ENCODE measurements at places on chromosomes 3 and 15.
A peak's percentile ranks its signal among the peaks of the same experiment; 100 is the strongest.

DNA sequence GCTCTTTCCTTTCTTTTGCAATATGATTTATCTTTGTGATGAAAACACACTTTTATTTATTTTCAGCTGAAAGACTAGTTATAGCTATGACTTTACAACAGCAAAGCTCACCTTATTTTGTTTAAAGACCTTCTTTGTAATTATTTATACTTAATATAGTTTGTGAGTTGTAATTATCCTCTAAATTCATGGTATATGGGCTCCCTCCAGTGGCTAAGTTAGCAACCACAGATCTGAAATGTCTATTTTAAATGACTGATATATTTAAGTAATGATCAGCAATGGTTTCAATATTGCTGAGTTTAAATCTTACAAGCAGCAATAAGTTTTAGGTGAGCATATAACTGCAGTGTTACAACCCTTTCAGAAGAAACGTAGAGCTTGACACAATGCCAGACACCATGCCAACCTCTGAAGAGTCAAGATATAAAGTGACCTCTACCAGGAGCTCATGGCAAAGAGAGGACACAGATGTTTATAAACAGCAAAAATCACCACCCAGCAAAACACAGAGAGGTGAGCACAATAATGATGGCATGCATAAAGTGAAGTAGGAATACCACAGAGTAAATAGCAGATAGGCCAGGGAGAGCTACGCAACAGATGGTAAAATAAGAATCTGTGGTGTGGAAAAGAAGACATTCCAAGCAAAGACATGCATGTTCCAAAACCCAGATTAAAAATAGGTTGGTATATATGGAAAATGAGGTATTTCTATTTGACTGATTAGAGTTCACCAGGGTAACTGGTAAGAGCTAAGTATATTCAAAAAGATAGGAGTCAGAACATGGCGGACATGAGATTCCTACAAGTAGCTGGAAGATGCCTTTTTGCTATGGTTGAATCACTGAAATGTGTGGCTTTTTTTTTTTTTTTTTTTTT, 143.7 kb upstream of the ZNF385D start:
- no peak for DNase-seq

DNA sequence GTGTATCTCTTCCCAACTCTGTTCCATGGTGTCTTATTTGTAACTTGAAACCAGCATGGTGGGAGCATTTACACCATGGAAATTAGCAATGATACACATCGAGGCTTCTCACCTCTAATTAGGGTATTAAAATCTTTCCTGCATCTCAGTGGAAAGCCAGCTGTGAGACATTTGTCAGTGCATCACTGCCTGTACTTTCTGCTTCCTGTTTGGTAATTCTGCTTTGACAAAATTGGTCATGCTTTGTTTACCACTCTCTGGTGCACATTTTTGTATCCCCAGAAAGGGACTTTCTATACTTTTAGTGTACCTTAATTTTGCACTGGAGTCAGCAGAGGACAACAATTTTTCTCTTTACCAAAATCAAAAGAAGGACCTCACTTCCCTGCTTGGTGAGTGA, 402.1 kb downstream of the PDCD6IP start:
- no peak for DNase-seq

- DNase-seq, result no peak
Measured at GRCh38 chr15:49164865-49165264, 5.2 kb upstream of the GALK2 start.

DNA sequence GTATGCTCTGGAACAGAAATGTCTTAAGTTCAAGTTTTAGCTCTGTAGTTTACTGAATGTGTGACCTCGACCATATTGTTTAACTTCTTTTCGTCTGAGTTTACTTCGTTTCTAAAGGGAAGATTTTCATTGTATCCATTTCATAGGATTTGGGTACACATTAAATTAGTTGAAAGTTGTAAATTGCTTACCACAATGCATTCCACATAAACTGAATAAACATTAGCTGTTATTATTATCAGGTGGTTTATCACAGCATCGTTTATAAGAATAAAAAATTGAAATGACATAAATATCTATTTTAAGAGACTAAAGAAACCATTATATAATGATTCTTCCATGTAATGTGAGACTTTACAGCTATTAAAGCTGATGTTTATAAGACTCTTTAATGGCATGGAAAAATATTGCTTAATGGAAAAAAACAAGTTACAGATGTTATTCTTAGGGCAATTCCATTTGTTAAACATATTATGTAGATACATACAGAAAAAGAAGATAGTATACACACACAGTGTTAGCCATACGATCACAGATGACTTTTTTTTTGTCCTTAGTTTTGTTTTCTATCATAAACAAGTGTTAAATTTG, 342.3 kb upstream of the SGO1 start:
- DNase-seq, result no peak

DNA sequence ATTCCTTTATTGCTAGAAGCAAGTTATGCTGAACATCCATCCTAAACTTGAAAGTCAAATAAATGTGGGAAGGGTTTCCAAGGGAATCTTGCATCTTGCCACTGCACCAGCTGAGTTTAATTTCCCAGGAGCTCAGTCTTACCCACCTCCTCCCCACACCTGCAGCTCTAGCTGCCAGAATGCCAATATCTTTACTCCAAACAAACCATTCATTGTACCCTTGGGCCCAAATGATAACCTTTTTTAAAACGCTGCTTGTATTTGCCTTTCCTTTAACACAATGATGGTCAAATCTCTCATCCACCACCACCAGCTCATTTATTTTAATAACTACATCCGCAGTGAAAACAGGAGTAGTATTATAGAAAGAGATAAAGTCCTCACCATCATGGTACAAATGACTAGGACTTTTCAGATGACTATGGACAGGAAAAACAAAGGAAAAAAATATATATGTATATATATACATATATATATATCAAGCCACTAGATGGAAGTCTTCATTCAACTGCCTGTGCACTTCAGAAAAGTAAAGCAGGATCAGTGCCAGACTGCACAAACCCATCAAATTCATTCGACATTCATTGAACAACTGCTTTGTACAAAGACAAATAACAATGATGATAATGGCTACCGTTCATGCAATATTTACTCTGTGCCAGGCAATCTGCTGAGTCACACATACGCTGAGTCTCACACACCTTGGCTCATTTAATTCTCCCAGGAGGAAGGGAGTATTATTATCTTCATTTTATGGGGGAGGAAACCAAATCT, 44.0 kb downstream of the BFSP2 start:
- DNase-seq, result no peak

GRCh38 chr15:73324496-73325170, 44.1 kb downstream of the HCN4 start:
- DNase-seq, result no peak

GRCh38 chr15:42457445-42458442, 33.2 kb downstream of the ZNF106 start:
- DNase-seq, result no peak

DNA sequence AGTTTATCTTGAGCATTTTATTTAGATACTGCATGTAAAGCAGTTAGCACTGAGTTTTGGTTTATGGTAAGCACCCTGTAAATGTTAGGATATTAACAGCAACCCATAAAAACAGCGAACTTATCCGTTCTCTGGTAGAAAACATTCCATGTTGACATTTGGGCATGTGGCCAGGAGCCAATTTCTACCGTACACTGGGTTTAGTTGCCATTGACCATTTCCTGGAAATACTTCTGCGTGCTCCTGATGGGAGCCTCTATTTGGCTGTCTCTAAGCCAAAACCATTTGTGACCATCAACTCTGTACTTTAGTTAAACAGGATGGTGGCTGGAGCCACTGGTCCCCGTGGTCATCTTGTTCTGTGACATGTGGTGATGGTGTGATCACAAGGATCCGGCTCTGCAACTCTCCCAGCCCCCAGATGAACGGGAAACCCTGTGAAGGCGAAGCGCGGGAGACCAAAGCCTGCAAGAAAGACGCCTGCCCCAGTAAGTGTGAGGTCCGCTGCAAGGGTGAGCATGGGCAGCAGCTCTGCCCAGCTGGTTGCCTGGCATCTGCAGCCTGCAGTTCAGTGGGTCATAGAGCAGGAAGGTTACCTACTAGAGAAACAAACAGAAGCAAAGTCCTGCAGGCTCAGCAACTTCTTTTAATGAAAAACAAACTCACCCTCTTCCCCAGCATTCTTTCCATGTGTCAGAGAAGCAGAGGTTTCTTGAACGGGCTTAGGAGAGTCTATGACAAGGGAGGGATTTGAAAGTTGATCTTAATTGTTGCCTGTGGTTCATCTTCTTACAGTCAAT, 7.1 kb downstream of the THBS1 start:
- no peak for DNase-seq

DNA sequence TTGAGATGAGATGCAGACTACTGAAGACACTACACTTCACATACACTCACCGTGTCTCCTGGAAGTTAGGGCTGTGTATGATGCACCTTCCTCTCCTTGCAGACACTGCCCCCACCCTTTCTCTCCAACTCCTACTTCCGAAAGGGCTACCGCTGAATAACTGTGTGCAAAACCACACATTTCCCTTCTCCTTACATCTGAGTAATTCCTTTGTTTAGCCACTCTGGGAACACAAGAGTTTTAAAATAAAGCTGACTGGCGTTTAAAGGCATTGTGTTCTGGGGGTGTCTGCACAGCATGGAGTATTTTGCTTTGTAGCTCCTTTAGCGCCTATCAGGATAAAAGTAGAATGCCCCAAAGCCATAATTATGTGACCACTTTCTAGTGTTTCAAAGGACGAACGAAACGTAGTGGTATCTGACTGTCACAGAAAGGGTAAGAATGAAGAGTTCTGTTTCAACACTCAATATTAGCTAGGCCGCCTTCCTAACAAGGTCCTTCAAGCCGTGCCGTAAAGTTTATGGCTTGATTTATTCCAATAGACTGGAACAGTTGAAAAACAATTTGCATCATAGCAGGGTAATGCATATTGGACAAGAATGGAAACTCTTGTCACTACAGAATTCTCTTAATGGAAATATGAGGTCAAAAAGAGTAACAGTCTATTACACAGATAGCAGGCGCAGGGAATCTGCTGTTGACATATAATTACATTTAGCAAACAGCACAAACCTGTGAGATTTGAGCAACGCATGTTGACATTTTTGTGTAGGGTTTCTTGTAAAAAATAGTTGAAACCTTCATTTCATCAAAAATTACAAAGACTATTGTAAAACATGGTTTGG, 619.9 kb downstream of the FOXP1 start:
- no peak for DNase-seq

DNA sequence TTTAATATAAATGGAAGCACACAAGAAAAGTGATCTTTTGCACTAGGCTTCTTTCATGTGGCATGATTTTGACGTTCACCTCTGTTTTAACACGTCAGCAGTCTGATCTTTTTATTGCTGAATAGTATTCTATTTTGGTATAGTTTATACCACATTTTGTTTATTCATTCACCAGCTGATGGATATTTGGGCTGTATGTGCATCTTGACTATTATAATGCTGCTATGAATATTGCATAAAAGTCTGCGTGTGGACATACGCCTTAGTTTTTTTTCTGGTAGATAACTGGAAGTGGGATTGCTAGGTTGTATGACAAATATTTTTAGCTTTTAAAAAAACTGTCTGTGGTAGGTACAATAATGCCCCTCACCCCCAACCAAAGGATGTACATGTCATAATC, 14.4 kb downstream of the NAA50 start:
- no peak for DNase-seq

- no peak for DNase-seq
Measured at GRCh38 chr3:52153389-52154096, 680 bp downstream of the POC1A start.

GRCh38 chr3:13420831-13421765, 976 bp upstream of the NUP210 start:
- DNase-seq, result peak; percentile 29

GRCh38 chr3:151327571-151328198, 1.7 kb downstream of the P2RY13 start:
- no peak for DNase-seq

GRCh38 chr15:40754883-40755811, at the start of gene RMDN3:
TSS of gene RMDN3 (minus strand) at chr15:40755254. CDS start at chr15:40754783, 471 bp downstream.
- DNase-seq, result peak; percentile 90

- no peak for DNase-seq
Measured at GRCh38 chr3:170233530-170233929, 11.3 kb downstream of the PRKCI start.

GRCh38 chr3:170128977-170129431, 52.5 kb downstream of the PHC3 start:
- no peak for DNase-seq

- DNase-seq, result no peak
Measured at GRCh38 chr15:68654786-68655560, 76.2 kb downstream of the CORO2B start.

DNA sequence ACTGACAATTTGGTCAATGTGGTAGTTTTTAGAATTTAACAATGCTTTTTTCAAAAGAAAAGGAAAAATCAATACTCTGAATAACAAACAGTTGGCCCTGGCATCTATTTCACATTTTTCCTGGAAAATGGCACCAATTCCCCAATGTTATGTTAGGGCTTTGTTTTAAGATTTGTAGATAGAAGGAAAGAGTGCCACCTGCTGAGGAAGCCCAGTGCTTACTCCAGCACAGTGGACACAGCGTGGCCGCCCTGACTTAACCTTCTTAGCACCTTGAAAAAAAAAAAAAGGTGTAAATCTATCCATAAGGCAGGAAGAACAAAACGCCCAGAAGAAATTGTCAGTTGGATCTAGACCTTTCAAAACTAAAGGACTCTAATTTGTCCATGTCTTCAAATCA, 110.7 kb upstream of the CNTN4 start:
- no peak for DNase-seq

DNA sequence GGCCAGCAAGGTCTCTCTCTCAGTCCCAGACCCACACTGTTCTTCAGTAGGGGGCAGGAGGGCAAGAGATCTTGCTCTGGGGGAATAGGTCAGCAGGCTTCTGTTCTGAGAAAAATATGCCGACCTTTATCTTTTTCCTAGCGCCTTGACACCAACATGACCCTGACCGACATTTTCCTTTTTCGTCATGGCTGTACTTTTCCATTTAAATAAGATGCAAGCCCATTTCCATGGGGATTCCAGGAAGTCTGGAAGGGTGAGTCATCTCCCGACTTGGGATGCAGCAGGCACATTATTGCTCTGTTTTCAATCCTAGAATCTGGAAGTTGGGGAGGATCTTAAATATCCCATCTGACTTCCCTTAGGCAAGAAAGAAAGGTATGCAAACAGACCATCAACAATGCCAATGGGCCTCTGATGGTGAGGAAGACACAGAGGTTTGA, 261.5 kb upstream of the LRTM1 start:
- no peak for DNase-seq

DNA sequence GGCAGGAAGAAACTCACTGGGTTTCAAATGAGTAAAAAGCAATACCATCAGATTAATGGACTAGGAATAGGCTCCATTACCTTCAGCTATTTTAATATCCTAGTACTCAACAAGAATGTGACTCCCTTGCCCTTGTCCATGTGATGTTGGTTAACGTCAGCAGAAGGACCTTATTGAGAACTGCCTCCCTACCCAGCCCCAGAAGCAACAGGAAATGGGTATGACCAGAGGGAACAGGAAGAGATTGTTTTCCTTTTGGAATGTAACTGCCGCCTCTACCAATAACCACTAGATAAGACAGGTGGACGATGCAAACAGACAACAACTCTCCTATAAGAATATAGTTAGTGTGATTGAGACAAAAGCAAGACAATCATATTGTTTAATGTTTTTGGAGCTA, 10.4 kb upstream of the MME start:
- DNase-seq, result no peak

All from stimulated activated CD4-positive, alpha-beta T cell treated with anti-CD3 and anti-CD28 coated beads, Interleukin-1b, Interleukin-23, amount 100 ng/mL, for 1 hour (primary cell).